A549 (cell line): ENCODE measurements at places on chromosomes 1 and 21.

- DNase-seq: no peak
Observed at GRCh38 chr1:13600762-13601453, 17.3 kb downstream of the PDPN start.

DNA sequence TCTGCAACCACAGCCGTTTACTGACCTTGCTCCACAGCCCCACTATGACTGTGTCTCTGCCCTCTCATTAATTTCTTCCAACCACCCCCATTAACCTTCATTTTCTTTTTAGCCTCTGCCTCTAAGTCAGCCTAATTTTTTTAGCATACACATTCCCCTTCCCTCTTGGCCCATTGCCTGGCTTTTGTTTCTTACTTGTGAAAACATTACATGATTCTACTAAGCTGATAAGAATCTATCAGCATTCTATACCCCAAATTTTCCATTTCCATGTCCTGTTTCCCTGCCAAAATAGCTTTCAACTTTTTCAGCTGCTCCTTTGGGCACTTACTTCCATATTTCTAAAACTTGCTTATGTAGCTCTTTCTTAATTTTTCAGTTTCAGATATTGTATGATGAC is 79.8 kb downstream of the PCP4 start:
- DNase-seq: no peak

DNA sequence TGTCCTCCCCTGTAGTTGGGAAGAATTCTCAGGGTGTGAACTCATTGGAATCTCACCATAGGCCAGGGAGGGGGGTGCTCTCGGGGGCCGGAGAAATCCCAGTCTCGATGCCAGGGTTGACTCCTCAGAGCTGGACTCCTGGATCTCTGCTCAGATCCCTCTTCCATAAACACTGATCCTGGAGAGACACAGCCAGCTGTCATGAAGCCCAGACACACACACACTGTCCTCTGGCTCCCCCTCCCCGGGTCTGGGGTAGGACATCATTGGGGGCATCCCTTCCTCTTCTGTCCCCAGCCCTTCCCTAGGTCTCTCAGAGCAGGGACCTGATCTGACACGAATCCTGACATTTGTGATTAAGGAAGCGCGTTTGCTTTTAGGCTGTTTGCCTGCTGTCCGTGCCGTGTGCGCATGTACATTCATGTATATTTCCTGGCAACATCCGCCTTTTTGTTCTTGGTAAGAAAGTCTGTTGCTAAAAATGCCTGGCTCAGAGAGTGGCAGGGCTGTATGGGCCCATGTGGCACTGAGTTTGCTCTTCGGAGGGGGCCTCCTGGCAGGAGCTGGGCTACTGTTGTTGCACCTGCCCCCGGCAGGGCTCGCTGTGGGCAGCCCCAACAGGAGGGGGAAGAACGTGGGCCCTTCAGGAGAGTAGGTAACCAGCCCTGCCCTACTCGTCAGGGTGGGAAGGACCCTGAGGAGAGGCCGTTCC is 45.4 kb upstream of the SELENON start:
- no peak for DNase-seq

DNA sequence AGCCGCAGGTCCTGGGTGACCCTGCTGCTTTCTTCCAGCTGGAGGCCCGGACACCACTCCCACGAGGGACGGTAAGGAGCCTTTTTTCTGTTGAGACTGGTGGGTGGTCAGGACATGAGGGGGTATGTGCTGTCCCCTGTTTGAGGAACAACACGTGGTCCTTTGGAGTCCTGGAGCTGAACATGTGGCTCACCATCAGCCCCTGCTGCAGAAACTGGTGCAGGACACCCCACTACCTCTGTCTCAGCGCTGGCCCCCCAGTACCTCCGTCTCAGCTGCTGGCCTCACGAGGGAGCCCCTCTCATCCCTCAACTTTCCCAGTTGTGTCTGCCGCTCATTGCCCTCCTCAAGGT is 34.7 kb downstream of the SLC19A1 start:
- DNase-seq: no peak

DNA sequence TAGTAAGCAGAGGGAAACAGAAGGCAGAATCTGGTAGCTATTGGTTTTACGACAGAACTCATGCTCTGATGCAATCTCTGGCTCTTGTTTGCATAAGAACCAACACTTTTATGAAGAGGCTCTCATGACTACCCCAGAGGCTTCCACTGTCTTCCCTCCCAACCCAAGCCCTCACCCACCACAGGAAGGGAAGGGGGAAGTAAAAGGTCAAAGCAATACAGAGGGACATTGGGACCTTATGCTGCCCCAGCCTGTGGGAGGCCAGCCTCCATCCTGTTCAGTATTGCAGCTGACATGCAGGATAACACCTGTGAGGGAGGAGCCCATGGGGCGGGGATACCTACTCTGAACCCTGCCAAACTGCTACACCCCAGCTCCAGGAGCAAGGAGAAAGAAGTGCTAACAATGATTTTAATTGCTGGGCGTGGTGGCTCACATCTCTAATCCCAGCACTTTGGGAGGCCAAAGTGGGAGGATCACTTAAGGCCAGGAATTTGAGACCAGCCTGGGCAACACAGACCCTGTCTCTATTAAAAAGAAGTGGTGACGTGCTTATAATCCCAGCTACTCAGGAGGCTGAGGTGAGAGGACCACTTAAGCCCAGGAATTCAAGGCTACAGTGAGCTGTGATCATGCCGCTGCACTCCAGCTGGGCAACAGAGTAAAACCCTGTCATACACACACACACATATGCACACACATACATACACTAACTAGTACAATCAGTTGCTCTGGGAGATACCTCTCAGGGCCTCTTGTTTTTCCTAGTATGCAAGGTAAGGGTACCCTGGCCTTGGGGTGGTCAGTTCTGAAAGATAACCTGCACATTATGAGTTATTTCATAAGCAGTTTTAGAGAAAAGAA is 9.5 kb downstream of the MR1 start:
- DNase-seq: no peak

DNA sequence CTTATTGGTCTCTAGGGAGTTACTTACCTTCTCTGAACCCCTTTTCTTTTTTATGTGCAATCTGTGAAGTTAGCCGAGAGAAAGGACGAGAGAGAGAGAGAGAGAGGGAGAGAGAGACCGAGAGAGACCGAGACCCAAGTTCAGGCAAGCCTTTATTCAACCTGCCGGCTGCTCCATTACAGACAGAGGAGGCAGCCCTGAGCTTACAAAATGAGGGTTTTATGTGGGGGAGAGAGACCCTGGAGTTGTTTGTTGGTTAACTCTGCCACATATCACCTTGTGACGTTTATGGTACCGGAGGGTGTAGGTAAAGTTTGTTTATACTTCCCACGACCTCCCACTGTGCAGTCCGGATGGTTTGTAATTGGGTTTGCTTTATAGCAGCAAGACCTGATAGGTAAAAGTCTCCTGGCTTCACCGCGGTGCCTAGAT is 1.5 kb upstream of the MCOLN3 start:
- DNase-seq: no peak

DNA sequence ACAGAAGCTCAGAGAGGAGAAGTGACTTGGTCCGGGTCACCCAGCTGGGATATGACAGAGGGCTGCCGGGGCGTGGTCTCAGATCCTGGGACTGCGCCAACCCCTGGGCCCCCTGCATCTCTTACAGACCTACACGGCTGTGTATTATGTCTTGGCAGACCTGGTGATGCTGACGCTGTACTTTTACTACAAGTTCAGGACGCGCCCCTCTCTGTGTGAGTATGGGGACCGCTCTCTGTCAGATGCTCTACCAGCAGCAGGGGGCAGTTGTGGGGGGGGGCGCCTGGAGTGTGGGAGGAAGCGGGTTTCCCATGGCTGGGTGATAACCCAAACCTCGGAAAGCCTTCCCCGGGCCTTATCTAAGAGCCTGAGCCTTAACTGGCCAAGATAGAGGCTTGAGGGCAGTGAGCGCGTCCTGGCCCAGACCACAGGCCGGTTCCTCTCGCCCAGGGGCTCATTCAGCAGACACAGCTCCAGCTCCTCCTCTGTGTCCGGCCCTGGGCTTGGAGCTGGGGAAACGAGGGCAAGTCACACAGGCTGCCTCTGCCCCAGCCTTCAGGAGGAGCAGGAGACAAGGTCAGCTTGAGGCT is 13.3 kb downstream of the SLC66A1 start:
- DNase-seq: no peak

GRCh38 chr1:145926686-145927062 is 610 bp downstream of the RBM8A start:
- no peak for DNase-seq

DNA sequence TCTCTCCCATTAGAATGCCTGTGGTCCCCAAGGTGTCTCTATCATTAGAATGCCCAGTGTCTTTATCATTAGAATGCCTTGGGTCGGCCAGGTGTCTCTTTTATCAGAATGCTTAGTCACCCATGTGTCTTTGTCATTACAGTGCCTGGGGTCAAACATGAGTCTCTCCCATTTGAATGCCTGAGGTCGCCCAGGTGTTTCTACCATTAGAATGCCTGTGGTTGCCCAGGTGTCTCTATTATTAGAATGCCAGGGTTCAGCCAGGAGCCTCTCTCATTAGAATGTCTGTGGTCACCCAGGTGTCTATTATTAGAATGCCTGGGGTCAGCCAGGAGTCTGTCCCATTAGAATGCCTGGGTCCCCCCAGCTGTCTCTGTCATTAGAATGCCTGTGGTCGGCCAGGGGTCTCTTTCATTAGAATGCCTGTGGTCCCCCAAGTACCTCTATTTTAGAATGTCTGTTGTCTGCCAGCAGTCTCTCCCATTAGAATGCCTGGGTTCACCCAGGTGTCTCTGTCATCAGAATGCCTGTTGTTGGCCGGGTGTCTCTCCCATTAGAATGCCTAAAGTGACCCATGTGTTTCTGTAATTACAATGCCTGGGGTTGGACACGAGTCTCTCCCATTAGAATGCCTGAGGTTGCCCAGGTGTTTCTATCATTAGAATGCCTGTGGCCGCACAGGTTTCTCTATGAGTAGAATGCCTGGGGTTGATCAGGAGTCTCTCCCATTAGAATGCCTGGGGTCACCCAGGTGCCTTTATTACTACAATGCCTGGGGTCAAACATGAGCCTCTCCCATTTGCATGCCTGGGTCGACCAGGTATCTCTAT is 57.1 kb downstream of the RNF187 start:
- no peak for DNase-seq

DNA sequence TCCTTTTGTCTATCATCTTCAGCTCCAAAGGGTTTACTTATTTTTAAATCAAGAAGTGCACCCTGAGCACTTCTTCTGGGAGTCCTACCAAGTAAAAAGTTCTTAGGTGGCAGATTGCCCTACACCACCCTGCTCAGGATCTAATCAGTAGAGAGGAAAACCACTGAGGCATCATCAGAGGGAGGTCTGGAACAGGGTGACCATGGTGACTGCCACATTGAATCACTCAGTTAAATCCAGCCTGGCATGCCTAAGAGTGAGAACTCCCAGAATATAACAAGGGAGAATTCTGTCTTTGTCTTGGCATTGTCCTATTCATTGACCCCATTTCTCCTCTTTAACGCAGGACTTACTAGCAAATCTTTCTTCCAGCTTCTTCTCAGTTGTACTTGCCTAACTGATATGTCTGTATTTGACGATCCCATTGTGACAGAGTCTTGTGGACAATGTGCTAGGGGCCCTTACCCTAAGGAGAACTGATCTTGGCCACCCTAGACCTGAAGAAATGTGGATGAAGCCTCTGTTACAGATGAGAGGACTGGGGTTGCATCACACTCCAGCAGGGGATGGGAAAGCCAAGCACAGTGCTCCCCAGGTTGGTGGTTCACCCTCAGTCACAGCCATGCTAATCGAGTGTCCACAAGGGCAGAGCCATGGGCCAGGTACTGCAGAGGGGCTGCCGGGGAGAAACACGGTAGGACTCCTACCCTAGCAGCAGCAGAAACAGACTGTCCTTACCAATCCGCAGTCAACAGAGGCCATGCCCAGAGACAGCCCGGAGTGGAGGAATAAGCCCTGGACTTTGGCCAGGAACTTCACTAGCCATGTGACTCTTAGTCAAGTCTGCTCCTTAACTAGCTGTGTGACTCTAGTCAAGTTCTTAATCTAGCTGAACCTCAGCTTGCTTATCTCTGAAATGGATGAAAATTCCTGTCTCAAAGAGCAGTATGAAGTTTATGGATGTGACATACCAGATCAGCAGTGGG is 15.4 kb downstream of the PKP1 start:
- DNase-seq: no peak

DNA sequence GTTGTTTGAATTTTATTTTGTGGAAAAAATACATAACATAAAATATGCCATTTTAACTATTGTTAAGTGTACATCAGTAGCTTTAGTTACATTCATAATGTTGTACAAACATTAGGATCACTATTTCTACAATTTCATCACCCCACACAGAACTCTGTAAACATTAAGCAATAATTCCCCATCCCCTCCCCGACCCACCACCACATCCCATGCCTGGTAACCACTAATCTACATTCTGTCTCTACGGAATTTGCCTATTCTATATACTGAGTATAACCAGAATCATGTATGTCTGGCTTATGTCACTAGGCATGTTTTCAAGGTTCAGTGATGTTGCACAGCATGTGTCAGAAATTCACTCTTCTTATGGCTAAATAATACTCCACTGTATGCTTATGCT is 47.7 kb downstream of the CDC42BPA start:
- DNase-seq: no peak

DNA sequence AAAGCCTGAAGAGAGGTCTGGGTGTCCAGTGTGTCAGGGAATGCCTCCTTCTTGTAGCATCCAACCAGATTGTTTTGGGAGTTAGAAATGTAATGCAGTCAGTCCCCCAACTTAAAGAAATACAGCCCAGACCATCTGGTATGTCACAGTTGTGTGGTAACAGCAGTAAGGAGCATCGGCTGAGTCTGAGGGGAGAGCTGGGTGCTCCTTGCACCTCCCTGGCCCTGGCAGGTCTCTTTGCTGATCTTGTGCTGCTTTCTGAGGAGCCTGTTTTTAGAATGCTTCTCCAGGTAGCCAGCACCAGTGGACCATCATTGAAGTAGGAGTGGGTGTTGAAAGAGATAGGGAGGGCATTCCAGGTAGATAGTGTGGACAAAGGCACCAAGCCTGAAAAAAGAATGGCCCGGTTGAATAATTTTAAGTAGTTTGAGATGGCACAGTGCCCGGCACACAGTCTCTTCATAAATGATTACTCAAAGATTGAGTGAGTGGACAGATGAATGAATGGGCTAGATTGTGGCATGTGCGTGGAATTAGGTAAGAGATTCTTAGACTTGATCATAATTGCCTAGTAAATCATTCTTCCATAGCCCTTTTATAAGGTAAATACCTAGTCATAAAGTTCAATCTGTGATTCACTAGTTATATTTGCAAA is 46.5 kb downstream of the LAMC1 start:
- peak; percentile 66 for DNase-seq

DNA sequence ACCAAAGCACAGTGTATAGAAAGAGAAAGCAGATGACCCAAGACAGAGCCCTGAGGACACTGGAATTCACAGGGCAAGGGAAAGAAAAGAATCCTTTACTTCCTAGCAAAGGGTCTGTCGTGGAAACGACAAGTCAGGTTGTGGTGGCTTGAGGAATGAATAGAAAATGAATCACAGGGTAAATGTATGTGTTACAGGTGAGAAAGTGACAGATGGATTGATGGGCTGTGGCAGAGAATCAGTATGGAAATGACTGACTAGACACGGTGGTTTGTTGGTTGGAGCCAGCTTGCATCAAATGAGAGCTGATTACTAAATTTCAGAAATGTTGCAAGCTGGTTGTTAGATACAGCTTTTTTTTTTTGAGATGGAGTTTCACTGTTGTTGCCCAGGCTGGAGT is 46.9 kb downstream of the PTP4A2 start:
- DNase-seq: no peak

GRCh38 chr1:78797108-78797781 is 147.6 kb downstream of the IFI44 start:
- DNase-seq: no peak

GRCh38 chr1:95301091-95301490 is 67.1 kb downstream of the RWDD3 start:
- DNase-seq: no peak

GRCh38 chr21:32015461-32016139 is 142.8 kb downstream of the HUNK start:
- no peak for DNase-seq
